ENCODE measurements at places on chromosomes 5 and 9. TPM values are rescaled to one million over a fixed set of nuclear protein-coding genes. Genes with fewer than 3 reads are reported as not detected.

DNA sequence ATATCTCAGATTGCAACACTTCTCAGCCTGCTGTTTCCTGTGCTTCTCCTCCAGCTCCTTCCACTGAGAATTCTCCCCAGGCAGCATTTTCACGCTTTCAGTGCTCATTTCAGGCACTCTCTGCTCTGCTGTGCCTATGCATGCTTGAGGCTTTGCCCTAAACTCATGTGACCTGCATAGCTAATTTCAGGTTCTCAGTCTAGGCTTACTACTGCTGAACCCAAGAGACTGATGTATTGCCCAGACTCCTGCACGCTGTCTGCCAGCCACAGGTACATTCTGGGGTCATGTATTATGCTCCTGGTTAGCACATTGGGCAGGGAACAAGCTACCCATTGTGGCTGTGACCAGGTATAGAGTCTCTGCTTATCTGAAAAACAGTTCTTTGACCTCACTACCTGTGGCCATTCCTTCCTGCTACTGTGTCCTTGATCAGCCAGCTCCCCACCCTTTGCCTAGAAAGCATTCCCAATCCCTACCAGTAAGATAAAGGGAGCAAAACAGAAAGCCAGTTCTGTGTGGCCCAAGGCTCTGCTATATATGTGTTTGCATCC lies 34.7 kb downstream of the PIP5K1B start:
- peak; percentile 54 for DNase-seq

- peak; percentile 8 for DNase-seq
Measured at GRCh38 chr5:37571985-37572384, 192.9 kb downstream of the WDR70 start.

GRCh38 chr5:155735388-155735787 lies 591.6 kb upstream of the SGCD start:
- DNase-seq: no peak

DNA sequence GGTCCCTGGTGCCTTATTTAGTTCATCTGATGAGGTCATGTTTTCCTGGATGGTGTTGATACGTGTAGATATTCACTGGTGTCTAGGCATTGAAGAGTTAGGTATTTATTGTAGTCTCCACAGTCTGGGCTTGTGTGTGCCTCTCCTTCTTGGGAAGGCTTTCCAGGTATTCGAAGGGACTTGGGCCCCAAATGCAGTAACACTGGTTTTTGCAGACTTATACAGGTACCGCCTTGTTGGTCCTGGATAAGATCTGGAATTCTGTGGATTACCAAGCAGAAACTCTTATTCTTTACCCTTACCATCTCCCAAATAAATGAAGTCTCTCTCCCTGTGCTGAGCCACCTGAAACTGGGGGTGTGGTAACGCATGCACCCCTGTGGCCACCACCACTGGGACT lies 34.1 kb downstream of the MEGF9 start:
- DNase-seq: no peak

- peak; percentile 43 for DNase-seq
Measured at GRCh38 chr9:117028103-117028858, 341.2 kb downstream of the TRIM32 start.

DNA sequence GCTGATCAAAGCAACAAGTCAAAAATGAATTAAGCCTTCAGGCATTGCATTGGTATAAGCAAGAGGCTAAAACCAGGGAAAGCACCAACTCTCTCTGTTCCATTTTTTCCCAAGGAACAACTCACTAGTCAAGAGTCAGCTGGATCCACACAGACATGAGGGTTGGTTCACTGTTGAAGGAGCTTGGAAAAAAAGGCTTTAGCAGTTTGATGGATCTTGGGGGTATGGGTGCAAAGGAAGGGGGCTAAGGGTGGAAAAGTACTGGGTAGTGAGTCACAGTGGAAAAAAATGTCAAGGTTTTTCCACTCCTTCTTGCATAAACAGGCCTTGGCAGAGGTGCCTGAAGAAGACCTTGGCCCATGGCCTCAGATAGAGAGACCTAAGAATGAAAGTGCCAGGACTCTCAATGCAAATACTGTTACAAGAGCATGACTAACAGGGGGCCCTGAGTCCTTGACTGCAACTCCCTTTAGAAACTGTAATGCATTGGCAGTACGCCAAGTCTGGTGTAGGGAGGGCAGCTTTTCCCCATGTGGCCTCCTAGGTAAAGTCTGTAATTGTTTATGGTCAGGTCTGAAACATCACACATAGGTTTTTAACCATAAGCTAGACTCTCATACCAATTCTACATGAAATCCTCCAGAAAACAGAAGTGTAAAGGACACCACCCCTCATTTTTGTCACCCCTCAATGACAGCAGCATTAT lies 23.7 kb downstream of the ACTL7A start:
- DNase-seq: peak; percentile 54

DNA sequence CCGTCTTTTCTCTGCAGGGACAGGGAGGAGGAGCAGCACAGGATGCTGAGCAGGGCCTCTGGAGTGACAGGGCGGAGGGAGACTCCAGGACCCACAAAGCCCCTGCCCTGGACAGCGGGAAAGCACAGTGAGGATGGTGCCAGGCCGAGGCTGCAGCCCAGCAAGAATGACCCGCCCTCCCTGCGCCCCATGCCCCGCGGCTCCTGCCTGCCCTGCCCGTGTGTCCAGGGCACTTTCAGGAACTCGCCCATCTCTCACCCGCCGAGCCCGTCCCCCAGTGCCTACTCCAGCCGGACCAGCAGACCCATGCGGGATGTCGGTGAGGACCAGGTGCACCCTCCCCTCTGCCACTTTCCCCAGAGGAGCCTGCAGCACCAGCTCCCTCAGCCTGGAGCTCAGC lies 9.1 kb upstream of the EXOC3 start:
- DNase-seq: no peak

- no peak for DNase-seq
Measured at GRCh38 chr9:128841694-128842492, 12.3 kb upstream of the SPOUT1 start.

DNA sequence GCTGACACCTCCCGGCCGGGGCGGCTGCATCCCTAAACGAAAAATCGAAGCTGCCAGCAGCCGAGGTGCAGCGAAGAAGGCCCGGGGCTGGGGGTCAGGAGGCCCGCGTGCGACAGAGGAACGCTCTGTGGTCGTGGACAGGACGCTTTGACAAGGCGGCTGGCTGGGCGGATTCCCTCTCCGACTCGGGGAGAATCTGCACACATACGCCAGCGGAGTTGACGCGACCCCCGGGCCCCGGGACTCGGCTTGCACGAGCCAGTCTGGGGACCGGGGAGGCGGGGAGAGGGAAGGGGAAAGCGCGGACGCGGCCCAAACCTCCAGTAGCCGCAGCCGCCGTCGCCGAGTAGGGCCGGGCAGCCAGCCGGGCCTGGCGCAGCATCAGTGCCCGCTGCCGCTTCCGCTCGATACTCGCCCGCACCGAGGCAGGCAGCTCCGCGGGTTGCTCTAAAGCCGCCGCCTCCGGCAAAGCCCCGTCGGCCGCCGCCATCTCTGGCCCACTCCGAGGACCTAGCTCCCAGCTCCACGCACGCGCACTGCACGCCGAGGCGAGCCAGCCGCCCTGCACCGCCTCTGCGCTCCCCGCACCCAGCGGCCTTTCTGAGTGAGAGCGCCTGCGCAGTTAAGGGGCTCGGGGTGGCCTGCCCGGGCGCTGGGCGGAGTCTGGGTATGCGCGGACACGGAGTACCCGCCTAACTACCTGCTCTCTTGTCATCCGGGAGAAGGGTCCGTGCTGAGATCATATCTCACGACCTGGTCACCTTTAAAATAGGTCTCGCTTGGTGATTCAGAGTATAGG lies at the start of gene XPA:
XPA (minus strand) TSS at position 538 of the 799 bp plus-strand sequence; CDS start at position 490, 48 bp downstream.
- DNase-seq: peak; percentile 99

Gene HAVCR1
- total RNA-seq: not detected

Gene TLX3
- total RNA-seq: not detected

Gene FOXD4L3
- total RNA-seq: 1.4 TPM

Gene TAF11L2
- total RNA-seq: 5.3 TPM

Gene SLC45A2
- total RNA-seq: 1.2 TPM
